Karpas-422 (cell line): ENCODE measurements at places on chromosomes 1 and 21.

GRCh38 chr1:233281711-233282581, 13.6 kb downstream of the PCNX2 start:
- DNase-seq, result no peak

- DNase-seq, result no peak
These were observed 210.3 kb upstream of the CACYBP start for GRCh38 chr1:174789399-174789798.

DNA sequence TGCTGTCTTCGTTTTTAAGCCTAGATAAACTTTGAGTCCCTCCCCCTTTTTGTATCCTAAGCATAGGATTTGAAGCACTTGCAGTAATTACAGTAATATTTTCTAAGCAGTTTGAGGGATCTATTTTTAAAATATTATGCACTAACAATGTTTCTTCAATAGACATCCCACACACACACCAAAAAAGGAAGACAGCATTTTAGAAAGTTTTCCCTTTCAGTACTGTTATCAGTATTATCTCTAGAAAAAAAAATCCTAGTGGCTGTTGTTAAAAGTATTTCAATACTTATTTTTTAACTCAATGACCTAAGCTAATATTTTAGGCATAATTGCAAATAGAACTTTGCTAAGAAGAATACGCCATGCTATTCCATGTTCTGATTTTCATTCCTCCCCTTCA, 15.1 kb downstream of the MCOLN3 start:
- DNase-seq, result no peak

DNA sequence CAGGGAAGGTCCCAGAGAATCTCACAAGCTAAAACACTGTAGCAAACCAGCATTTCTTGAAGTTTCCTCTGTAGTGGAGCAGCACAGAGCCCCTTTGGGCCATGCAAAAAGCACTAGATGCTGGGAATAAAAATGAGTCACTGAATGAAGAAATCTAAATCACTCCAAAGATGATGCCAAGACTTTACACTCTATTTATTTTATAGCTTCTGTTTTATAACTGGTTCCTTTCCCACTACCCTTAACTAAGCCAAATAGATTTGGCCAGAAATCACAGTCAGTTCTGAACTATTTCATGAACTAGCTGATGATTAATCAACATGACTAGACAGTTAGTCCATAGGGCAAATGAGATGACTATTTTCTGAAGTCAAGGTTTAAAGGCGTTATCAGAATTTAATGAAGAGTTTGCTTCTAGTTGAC, 89.5 kb downstream of the SCMH1 start:
- no peak for DNase-seq

DNA sequence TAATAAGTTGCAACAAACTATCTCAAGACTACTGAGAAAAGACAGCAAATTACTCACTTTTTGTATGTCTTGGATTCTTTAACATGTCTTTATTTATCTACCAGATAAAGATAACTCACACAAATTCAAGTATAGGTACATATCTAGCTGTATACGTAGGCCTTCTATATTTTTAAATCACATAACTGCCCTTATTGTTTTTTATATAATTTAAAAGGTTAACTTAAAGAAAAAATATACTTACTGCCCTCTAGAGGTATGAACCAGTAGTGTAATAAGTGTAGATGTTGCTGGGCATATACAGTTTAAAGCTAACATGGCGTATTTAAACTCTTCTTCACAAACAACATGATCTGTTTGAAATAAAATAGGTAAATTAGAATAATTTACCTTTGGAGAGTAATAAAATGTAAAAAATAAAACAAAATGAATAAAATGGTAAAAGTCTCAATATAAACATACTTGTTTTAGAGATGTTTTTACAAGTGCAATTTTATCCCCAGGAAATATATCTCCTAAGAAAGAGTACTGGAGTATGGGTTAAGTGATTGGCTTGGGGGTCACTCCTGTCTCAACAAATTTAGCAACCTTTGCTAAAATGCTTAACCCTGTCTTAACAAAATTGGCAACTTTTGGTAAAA, 235.2 kb downstream of the KCNT2 start:
- DNase-seq, result peak; percentile 69

DNA sequence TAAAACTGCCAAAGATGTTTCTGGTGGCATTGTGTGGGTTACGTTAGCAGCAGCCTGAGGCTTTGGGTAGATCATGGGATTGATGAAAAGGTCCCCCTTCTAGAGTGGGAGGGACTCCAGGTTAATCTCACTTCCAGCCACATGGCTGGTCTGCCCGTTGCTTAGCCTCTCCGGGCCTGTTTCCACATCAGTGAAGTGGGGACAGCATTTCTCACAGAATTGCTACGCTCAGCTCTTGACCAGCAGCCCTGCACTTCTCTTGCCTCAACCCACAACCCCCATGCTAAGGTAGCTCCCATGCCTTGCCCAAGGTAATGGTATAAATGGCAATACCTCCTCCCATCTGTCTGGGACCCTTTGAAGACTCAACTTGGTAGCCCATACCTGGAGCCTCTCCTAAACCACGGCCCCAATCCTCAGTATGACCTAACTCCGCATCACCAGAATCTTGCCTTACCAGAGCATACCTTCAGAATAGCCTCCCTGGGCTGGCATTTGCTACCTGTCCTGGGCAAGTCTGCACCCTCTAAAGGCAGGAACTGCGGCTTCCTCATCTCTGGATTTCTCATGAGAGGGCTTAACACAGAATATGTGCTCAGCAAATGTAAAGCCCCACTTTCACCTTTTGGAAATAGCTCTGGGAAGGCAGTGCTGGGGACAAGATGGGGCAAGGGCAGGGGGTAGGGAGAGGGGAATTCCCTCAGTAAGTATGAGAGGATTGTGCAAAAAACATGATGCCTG, 10.9 kb upstream of the GUCA2A start:
- DNase-seq, result no peak

- no peak for DNase-seq
These were observed 199.8 kb downstream of the DNM3 start for GRCh38 chr1:172041102-172041501.

- DNase-seq, result no peak
These were observed 53.2 kb upstream of the SOD1 start for GRCh38 chr21:31606081-31606874.

DNA sequence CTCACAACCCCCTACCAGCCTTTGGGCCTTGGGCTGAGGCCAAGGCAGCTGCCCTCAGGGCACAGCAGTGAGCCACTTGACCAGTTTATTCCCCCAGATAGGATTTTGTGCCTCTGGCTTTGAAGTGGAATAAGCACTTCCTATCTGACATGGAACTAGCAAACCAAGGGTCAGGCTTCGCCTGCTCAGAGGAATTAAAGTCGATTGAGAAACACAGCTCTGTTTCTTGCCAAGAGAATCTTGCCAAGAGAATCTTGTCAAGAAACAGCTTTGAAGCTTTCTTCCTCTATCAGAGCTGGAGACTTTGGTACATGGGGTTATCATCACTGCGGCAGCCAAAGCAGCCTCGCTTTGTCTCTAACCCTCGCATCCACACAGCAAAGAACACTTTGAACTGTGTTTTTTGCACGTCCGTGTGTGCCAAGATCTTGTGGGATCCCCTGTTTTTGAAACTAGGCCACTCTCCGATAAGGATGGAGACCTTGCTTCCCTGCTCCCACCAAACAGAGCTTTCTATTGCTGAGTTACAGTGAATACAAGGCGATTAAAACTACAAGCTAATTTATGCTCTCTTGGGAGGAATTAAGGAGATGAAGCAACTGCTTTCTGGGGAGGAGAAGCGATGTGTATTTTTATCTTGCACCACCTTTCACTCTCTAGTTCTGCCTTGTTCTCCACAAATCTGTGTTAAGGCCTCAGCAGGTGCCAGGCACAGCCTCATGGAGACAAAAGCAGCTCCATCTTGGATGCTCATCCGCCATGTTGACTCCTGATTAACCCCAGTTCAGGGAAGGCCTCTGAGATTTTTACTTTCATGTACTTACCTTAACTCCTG, 67.3 kb downstream of the RHOU start:
- no peak for DNase-seq

DNA sequence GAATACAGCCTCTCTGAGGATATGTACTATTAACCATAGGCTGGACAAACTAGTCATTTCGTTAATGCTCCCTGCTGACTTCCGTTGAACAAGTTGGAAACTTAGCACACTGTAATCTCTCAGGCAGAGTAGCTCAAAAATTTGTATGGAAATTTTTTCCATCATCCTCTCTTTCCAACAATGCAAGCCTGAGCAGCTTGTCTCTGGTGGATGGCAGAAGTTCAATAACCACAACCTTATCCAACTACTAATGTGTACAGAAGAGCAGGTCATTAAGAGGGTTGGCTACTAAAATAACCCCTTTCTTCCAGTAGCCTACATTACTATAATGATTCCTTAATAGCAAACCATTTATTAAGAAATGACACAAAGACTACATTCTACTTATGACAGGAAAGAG, 262.3 kb downstream of the NFIA start:
- DNase-seq, result no peak

- no peak for DNase-seq
These were observed 39.1 kb downstream of the DISC1 start for GRCh38 chr1:231665726-231666125.

GRCh38 chr1:109884242-109884891, 26.3 kb upstream of the CSF1 start:
- DNase-seq, result no peak

GRCh38 chr1:226668173-226668560, 70.9 kb downstream of the ITPKB start:
- no peak for DNase-seq

- no peak for DNase-seq
These were observed 121.2 kb upstream of the KCNJ6 start for GRCh38 chr21:38037416-38037815.

DNA sequence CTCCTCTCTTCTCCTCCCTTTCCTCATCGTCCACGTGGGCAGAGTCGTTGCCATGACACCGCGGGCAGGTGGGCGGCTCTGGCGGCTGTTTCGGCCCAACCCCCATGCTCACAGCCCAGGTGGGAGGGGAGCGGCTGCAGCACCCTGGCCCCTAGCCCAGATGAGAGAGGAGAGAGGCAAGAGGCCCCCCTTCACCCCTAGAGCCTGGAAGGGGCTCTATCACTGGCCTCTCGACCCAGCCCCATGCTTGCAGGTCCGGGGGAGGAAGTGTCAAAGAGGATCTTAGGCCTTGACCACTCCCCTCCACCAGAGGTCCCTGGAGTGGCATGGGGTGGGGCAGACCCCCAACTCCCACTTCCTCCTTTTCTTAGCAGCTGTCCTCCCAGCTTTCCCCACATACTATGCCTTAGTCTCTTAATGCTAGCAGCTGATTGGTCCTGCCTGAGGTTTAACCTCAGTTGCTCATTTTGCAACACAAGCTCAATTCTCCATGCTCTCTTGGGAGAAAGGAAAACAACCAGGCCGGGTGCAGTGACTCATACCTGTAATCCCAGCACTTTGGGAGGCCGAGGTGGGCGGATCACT, 10.4 kb downstream of the DLGAP3 start:
- DNase-seq, result peak; percentile 88

- no peak for DNase-seq
These were observed 383.0 kb upstream of the NFIA start for GRCh38 chr1:60699325-60699724.

DNA sequence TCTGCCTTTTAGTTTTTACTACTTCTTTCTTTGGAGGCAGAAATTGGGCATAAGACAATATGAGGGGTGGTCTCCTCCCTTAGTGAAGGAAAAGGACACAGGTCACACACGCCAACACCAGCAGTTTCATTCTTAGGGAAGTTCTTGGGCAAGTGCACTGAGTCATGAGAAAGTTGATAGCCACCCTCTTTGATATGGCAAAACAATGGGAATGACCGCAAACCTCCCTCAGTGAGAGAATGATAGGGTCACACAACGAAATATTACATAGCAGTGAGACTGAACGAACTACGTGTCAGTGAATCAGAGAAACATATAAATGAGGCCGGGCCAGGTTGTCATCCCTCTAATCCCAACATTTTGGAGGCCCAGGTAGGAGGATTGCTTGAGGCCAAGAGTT, 20.0 kb downstream of the IL6R start:
- DNase-seq, result no peak

DNA sequence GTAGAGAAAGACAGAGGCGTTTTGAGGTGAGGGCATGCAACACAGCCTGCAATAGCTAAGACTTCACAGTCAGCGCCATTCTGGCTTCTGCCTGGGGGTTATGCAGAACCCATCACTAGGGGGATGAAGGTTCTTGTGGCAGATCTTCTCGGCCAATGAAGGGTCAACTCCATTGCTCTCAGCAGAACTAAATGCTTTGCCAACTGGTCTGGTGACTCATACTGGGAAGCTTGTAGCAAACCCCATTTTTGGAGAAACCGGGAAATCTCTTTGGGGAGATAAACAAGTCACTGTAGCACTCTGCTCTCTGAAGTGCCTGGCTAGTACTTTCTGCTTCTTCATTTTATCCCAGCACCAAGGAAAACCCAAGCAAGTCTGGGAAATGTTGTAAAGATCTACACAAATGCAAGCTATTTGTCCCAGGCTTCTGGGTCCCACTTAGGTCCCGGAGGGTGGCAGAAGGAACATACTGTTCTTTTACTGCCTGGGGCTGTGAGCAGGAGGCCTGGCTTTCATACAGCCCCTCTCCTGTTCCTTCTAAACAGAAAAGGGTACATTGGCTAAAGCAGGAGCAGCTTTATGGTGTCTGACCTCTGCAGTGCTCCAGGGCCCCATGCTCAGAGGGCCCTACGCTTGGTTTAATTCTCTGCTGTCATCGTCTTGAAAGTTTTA, 28.8 kb downstream of the SHISA4 start:
- DNase-seq, result no peak

- no peak for DNase-seq
These were observed 167.0 kb downstream of the TSEN15 start for GRCh38 chr1:184218458-184219075.

DNA sequence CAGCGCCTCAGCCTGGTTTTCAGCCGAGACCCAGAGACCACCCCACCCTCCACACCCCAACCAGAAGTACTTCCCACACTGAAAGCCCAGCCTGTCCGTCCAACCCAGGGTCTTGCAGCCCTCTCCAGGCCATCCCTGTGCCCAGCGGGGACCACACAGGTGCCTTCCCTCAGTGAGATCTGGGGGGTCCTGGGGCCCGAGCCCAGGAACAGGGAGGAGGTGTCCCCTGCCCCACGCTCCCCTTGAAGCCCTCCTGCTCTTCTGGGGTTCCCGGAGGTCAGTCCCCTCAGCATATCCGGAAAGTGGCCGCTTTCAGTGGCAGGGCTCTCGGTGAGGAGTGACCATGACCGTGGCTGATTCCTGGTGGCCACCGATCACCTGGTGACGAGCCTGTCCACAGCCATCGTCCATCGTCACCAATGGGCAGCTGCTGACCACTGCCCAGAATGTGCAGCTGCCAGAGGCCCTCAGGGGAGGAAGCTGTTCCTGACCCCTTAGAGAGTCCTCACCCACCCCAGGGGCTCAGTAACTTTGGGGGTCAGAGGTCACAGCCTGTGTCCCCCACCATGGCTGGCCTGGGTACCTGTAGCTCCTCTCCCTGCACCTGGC, 3.4 kb downstream of the TMEM240 start:
- DNase-seq, result no peak
